GM23338 (cell line): ENCODE measurements at places on chromosomes 1 and 21.

DNA sequence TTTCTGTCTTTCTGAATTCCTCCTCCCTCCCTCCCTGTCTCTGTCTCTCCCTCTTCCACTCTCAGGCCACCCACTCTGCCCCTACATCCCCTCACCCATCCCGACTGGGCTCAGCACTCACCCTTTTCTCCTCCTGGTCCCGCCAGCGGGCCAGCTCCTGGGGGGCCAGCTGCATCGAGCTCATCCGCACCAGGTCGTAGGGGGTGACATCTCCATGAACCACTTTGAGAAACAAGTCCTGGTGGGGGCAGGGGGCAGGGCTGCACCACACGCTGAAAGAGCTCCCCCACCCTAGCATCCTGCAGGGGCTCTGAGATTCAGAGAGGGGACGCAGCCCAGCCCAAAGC lies 17.8 kb downstream of the SPOCD1 start:
- DNase-seq: no peak

GRCh38 chr1:231053493-231054162 lies 13.6 kb upstream of the FAM89A start:
- no peak for DNase-seq

- DNase-seq: no peak
Measured at GRCh38 chr1:56227401-56227800, 352.0 kb downstream of the PLPP3 start.

- no peak for DNase-seq
Measured at GRCh38 chr21:35911412-35912191, 148.7 kb downstream of the SETD4 start.

DNA sequence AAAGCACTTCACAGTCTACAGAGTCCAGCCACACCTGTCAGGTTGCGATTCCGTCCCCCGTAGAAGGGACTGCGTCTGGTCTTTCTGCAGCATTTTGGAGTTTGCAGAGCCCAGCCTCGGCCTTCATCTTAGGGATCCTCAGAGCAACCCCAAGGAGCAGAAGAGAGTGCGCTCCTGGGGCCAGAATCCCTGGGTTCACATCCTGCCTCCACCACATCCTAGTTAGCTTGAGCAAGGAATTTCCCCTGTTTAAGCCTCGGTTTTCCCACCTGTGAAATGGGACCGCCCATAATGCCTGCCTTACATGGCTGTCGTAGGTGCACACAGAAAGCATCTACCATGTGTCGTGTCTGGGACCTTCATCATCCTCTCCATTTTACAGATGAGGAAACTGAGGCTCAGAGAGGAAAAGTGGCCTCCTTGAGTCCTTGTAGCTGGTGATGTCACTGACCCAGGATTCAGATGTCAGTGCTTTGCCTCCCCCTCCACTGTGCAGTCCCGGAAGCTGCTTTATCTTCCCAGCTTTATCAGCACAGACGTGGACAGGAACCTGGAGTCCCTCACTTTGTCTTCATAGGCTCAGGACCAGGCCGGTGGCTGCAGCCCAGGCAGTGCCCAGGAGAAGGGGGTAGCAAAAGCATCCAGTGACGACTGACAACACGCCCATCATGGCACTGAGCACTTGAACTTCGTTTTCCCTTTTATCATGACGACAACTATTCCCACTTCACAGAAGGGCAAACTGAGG lies 438.5 kb downstream of the MATN1 start:
- no peak for DNase-seq

DNA sequence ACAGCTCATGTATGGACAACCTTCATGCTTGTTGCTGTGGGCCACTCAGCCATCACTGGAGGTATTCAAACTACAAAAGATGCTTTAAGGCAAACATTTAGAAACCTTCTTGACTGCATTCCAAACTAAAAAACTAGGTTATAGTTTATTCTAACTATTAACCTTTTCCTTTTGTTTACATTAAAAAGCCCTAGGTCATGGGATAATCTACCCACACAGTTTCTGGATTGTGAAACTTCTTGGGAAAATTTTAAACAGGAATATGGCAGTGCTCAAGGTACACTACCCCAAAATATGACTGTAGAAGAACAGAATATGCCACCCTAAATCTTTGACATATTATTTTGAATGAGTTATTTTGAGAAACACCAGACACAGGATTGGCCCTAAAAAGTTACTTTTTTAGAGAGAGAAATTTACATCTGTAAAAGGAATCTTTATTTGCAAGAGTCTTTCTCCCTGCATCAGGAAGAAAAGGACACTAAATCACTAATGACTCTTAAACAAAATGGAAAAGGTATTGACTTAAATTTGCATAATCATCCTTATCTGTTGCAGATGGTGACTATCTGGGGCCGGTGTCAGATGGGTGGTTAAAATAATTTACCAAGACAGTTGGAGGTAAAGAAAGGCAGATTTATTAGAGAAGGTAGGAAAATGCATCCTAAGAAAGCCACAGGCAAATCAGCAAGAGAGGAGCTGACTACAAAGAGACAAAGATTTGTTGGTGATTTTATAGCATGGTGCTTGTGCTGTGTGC lies 25.1 kb upstream of the NUF2 start:
- DNase-seq: no peak

- DNase-seq: no peak
Measured at GRCh38 chr1:108670131-108670773, 9.4 kb upstream of the HENMT1 start.

DNA sequence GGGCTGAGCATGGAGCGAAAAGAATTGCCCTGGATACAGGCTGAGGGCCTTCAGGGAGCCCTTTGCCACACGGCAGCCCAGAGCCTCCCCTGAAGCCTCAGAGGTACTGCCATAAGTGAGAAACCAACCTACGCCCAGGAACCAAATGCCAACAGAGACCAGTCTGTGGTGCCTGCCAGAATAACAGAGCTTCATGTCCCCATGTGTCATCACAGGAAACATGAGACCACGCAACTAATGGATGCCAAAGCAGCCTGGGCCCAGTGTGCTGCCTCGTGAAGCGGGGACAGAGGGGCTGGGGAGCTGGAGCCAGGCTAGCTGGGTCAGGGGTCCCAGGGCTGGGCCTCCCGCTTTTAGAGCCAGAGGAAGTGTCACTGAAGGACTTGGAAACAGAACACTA lies 18.7 kb upstream of the STUM start:
- no peak for DNase-seq

- no peak for DNase-seq
Measured at GRCh38 chr1:75985827-75986226, 53.6 kb upstream of the ASB17 start.

DNA sequence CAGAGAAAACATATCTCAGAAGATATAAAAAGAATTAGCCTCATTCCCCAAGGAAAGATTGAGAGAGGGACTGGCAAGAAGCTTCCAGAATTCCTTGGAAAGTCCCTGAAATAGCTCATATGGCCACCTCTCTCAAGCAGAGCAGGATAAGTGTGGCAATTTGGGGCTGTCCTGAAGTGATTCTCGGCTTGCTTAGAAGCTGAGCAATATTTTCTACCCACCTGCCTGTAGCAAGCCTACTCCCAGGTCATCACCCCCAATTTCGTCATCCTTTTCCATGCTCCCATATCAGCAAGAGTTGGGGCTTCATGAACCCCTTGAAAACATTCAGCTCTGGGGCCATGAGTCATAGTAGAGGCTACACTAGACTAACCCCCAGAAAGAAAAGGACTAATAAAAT lies 131.5 kb downstream of the PLPP3 start:
- DNase-seq: no peak

DNA sequence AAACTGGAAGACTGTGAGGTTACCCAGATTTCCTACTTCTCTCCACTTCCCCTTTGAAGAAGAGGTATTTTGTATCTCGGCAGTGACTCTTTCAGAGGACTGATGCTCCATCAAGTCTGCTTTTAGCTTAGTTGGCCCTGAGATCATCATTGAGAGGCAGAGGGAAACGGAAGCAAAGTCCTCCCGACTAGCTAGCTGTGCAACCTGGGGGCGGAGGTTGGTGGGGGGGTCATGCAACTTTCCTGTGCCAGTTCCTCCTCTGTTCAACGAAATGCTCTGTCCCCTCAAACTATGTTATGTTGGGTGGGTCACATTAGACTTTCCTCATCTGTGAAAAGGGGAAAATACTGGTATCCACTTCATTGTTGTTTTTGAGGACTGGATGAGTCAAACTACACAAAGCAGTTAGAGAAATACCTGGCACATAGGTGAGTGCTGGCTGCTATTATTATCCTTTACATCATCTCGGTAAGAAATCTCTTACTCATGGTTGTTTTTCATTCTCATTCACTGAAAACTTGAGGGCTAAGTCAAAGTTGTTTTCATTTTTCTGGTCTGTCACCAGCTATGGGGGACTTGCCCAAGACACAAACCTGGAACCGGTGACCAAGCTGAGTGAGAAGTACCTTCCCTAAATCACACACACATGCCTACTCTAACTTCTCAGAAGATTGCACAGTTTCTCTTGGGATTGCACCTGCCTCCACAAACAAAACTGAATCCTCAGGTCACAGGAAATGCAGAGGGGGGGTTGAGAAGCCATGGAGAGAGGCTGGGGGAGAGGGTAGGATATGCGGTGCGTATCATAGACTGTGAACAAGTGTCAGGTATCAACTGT lies 83.3 kb downstream of the ABCA4 start:
- DNase-seq: no peak

DNA sequence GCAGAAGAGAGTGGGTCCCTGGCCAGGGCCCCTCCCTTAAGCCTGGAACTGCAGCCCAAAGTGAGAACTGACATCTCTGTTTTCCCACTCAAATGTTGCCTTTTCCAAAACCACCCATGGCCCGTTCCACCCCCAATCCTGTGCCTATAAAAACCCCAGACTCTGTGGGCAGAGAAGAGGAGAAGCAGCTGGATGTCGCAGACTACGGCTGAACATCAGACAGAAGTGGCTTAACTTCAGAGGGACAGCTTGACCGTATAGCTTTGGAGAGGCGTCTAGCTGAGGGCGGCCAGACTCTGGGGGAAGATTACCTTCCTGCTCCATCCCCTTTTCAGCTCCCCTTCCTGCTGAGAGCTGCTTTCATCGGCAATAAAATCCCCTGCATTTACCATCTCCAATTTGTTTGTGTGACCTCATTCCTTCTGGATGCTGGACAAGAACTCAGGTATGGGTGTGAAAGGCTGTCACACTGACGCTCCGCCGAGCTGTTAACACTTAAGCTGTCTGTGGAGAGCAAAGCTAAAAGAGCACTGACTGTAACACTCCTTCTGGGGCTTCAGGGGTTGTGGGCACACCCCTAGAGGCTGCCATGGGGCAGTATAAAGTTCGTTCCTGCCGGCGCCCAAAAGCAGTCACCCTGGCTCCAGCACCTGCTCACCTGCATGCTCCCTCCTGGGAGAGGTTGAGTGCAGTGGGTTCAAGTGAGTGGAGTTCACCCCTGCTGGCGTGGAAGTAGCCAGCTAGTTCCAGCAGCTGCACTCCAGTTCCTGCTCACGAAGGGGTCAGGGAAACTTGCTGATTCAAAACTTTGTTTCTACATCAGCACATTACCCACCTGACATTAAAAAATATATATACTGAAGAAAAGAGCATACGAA lies 19.6 kb upstream of the ERO1B start:
- peak; percentile 18 for DNase-seq

DNA sequence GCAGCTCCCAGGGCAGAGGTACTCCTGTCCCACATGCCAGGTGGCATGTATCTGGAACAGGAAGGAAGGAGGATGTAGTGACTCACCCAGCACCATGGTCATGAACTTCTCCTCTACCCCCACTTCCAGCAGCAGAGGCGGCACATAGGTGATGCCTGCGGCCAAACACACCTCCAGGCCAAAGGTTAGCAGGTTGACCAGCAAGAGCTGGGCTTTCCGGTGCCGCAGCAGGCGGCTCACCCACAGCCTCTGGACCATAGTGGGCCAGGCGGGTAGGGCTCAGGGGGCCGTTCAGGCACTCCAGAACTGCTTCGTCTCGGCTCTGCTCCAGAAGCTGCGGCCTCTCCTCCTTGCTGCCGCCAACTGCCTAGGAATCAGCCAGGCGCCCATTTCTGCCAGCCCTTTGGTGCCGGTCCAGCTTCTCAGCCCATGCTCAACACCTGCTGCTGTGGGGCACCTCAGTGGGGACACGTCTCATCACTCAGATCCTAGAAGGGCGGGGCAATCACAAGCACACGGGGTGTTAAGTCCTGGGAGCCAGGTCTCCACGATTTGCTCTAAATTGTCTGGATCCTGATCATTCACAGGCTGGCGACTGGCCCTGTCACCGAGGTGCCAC lies 15.8 kb downstream of the SLC45A3 start:
- DNase-seq: no peak

DNA sequence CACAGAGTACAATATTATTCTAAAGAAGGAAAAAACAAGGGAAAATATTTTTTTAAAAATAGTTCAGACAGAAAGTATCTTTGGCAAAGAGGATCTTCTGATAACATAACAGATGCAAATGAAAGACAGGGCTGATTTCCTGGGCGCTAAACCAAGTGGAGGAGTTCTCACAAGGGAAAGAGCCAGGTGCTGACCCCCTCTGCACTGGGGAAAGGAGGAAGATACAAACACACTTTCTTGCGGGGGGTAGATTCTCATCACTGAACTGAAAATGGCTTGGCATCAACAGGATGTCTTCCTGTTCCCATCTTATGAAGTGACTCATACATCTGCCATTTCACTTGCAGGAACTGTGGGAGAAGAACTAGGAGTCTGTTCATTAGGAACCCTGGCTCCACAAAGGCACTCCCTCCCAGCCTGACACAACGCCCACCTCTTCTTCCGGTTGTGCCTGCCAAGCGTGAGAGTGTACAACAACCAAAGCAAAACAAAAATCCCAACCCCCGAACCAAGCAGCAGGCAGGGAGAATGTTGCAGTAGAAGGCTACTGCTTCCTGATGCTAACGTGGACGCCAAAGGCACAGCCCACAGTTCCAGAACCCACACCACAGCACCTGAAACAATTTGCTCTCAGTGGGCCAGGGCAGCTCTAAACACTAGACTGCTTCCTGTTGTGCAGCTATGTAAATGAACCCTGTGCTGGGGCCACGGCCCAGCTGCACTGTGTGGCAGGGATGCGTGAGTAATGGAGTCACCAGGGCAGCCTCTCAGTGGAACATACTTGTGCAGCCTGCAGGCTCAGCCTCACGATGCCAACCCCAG lies 51.0 kb downstream of the GADD45A start:
- DNase-seq: no peak

- DNase-seq: no peak
Measured at GRCh38 chr1:18032172-18032859, 75.3 kb upstream of the IGSF21 start.

GRCh38 chr1:71228742-71229365 lies 148.0 kb upstream of the ZRANB2 start:
- peak; percentile 36 for DNase-seq

DNA sequence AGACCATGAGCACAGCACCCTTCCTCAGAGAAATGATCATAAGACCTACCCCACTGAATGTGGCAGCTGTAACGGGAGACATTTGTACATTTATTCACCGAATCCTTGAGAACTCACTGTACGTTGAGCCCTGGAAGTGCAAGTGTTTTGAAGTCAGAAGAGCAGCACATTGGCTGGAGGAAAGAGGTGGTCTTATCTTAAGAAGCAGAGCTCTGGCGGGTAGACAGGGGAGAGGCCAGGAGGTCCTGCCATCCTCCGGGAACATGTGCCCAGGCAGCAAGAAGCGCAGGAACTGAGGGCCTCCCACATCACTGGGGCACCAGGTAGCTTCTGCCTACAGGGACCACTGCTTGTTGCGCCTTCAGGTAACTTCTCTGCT lies 169.2 kb upstream of the IRF2BP2 start:
- no peak for DNase-seq
